ENCODE measurements at places on chromosomes 4 and X. TPM values are rescaled to one million over a fixed set of nuclear protein-coding genes. Genes with fewer than 3 reads are reported as not detected.

The SPATA4 gene
- polyA plus RNA-seq: 0.73 TPM

The BEX5 gene
- not detected for polyA plus RNA-seq

DNA sequence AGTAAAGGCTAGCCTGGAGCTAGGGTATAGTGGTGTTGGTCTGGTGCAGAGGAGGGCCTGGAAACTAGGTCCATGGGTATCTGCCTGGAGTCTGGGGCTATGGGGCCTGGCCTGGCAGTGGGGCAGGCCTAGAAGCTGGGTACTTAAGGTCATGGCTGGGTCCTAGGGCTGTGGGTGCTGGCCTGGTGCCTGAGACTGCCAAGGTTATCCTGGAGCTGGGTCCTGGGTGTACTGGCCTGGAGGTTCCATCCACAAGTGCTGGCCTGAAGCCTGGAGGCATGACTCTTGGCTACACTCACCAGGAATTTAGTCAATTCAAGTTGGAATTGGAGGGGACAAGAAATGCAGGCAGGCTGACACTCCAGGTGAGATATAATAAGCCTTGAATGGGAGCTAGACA, 108.4 kb upstream of the ZCCHC13 start:
- DNase-seq: no peak
- H3K27me3 ChIP-seq: no peaks in the 10 kb centered on the region
- H3K36me3 ChIP-seq: no peaks in the 10 kb centered on the region
- no peak overlapping the region for H3K27ac ChIP-seq
- H3K4me1 ChIP-seq: no peaks in the 10 kb centered on the region
- no peak overlapping the region for H3K4me3 ChIP-seq

DNA sequence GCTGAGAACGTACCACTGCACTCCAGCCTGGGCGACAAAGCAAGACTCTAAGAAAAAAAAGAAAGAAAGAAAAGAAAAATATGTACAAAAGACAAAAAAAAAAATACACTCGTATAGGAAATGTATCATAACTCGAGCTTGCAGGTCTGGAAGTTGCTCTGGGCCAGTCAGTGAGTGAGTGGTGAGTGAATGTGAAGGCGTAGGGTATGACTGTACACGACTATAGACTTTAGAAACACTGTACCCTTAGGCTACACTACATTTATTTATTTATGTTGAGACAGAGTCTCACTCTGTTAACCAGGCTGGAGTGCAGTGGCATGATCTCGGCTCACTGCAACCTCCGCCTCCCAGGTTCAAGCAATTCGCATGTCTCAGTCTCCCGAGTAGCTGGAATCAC, 29.4 kb downstream of the EVC2 start:
- H3K27ac ChIP-seq: no peak overlapping the region
- H3K4me3 ChIP-seq: no peak overlapping the region
- DNase-seq: peak; percentile 28
- H3K4me1 ChIP-seq: no peaks in the 10 kb centered on the region
- no peaks in the 10 kb centered on the region for H3K27me3 ChIP-seq

DNA sequence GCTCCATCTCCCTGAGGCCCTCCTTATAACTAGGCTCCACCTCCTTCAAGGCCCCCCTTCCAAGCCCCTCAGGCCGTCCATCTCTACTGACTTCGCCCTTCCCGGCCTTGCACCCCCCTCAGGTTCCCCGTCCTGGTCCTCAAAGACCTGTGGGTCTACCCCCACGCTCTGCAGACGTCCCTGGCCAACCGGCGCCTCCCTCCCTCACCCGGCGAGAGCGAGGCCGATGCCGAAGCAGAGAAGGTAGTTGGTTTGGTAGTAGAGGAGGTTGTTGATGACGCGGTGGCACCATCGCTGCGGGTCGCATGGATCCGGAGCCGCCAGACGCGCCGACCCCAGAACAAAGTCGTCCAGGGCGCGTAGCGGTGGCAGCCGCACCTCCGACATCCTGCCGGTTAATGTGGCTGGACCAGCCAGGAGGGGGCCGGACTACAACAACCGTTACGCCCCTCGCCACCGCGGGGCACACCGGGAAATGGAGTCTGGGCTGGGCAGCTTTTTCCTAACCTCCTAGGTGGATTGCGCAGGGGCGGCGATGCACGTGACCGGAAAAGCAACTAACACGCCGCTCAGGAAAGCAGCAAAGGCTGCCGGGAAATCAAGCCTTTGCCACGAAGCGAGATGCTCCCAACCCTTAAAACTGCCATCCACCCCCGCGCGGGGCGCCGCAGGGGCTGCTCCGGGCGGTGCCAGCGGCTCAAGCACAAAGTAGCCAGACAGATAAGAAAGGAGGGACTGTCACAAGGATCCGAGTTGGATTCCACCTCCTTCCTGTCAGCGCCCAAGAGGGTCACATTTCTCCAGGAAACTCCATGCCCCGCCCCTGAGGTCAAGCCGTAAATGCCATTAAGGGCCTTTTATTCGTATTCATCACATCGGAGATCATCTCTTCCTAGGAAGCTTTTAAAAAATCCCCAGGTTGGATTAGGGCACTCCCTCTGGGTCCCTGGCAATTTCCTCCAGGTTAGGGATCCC, at the start of gene PRAF2:
TSS of gene PRAF2 (minus strand) at position 402 of the 975 bp plus-strand sequence. CDS start at position 387, 15 bp downstream.
- peak within 1 kb of the TSS; percentile 87 for H3K27ac ChIP-seq
- no peaks in the 10 kb centered on the region for H3K27me3 ChIP-seq
- H3K4me3 ChIP-seq: peak within 1 kb of the TSS; percentile 94
- no peaks in the 10 kb centered on the region for H3K36me3 ChIP-seq
- DNase-seq: peak; percentile 94

GRCh38 chr4:78653655-78654054, 102.1 kb downstream of the ANXA3 start:
- H3K27me3 ChIP-seq: no peaks in the 10 kb centered on the region
- DNase-seq: peak; percentile 51
- H3K4me3 ChIP-seq: no peak overlapping the region
- no peaks in the 10 kb centered on the region for H3K36me3 ChIP-seq
- H3K4me1 ChIP-seq: peaks cover 77% of the 10 kb centered on the region
- no peak overlapping the region for H3K27ac ChIP-seq

DNA sequence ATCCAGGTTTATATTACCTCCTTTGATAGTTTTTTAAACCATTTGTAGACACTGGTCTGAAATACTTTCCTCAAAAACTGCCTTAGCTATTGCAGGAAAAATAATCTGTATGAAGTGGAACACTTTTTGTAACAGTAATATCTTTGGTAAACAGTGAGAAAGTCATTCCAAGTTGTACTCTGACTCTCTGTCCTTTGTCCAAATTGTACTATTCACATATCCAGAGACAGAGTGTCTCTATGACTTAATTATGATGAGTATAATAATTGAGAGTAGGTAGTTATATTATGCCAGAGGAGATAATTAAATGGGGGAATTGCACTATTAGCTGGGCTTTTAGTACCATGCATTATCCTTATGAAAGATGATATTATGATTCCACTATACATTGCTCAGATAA, 112.6 kb upstream of the LCORL start:
- no peak overlapping the region for H3K27ac ChIP-seq
- H3K27me3 ChIP-seq: no peaks in the 10 kb centered on the region
- DNase-seq: no peak
- H3K4me1 ChIP-seq: no peaks in the 10 kb centered on the region
- no peak overlapping the region for H3K4me3 ChIP-seq
- no peaks in the 10 kb centered on the region for H3K36me3 ChIP-seq

The GBA3 gene
- not detected for polyA plus RNA-seq

GRCh38 chr4:39446842-39447573, 11.7 kb downstream of the RPL9 start:
- H3K27ac ChIP-seq: no peak overlapping the region
- no peaks in the 10 kb centered on the region for H3K27me3 ChIP-seq

The SPANXN4 gene
- polyA plus RNA-seq: not detected

GRCh38 chr4:114997576-114998247, 115.7 kb downstream of the NDST4 start:
- no peaks in the 10 kb centered on the region for H3K36me3 ChIP-seq
- no peaks in the 10 kb centered on the region for H3K4me1 ChIP-seq
- no peak overlapping the region for H3K27ac ChIP-seq
- peak; percentile 32 for DNase-seq

The TCEAL1 gene
- polyA plus RNA-seq: 30.6 TPM

DNA sequence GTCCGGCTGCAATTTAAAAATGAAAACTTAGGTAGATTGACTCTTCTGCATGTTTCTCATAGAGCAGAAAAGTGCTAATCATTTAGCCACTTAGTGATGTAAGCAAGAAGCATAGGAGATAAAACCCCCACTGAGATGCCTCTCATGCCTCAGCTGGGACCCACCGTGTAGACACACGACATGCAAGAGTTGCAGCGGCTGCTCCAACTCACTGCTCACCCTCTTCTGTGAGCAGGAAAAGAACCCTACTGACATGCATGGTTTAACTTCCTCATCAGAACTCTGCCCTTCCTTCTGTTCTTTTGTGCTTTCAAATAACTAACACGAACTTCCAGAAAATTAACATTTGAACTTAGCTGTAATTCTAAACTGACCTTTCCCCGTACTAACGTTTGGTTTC, 41.0 kb downstream of the MAP7D3 start:
- H3K4me1 ChIP-seq: peaks cover 22% of the 10 kb centered on the region
- H3K4me3 ChIP-seq: no peak overlapping the region
- DNase-seq: no peak
- no peaks in the 10 kb centered on the region for H3K27me3 ChIP-seq

- no peaks in the 10 kb centered on the region for H3K36me3 ChIP-seq
- H3K27ac ChIP-seq: no peak overlapping the region
- H3K27me3 ChIP-seq: no peaks in the 10 kb centered on the region
- DNase-seq: no peak
These were observed 21.0 kb upstream of the POLA1 start for GRCh38 chrX:24672701-24673190.

The SPANXD gene
- polyA plus RNA-seq: not detected

The ATP1B4 gene
- not detected for polyA plus RNA-seq

DNA sequence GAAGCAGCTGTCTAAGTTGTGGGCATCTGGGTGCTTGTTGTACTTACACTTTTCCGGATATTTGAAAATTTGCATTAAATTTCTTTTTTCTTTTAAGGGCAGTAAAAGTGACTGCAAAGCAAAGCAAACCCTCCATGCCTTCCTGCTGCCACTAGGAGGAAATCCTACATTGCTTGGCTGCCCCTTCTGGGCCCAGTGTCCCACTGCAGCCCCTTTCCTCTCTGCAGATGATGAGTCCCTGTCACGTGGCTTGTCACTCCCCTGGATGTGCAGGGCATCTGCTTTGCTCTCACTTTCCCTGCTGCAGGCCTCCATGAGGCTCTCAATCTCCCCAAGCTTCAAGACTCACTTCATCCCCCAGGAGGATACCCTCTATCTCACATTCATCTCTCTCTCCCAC, 12.7 kb downstream of the TSR2 start:
- H3K27me3 ChIP-seq: no peaks in the 10 kb centered on the region
- no peak overlapping the region for H3K4me3 ChIP-seq
- DNase-seq: peak; percentile 43
- H3K36me3 ChIP-seq: no peaks in the 10 kb centered on the region

DNA sequence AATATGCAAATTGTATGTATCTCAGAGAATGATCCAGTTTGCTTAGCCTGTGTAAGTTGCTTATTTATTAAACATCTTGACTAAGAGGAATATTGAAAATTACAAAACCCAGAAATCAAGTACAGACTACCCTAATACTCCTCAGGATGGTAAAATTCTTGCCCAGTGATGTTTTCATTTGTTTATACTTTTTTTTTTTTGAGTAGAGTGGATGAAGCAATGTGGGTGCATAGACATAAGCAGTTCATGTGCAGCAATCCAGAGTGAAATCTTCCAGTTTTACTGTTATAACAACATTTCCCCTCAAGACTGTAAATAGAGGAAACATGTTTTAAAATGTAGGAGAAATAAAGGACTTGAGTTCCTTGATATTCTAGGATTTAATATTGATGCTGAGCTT, 4.7 kb downstream of the GLRB start:
- no peaks in the 10 kb centered on the region for H3K4me1 ChIP-seq
- H3K27ac ChIP-seq: no peak overlapping the region
- H3K4me3 ChIP-seq: no peak overlapping the region
- DNase-seq: no peak
- no peaks in the 10 kb centered on the region for H3K27me3 ChIP-seq

DNA sequence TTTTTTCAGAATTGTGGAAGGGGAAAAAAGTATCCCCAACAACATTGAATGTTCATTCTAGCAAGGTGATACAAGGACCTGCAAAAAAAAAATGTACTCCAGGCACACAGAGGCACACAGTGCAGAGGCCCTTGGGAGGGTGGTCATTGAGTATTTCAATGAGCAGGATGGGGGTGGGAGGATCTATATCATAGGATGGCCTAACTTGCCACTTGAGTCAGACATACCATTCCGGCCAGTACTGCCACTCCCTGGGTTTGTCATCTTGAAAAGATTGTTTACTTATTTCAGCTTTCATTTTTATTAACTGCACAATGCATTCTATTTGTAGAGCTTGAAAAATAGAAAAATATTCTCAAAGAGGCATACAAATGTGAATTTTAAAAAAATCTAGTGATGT, 18.7 kb downstream of the ZNF595 start:
- peaks cover 65% of the 10 kb centered on the region for H3K36me3 ChIP-seq
- no peak overlapping the region for H3K4me3 ChIP-seq
- no peaks in the 10 kb centered on the region for H3K27me3 ChIP-seq
- no peak overlapping the region for H3K27ac ChIP-seq

The TMEM129 gene
- 35.7 TPM for polyA plus RNA-seq

The BTK gene
- polyA plus RNA-seq: not detected

- H3K4me3 ChIP-seq: no peak overlapping the region
- DNase-seq: peak; percentile 68
- H3K27me3 ChIP-seq: no peaks in the 10 kb centered on the region
- H3K4me1 ChIP-seq: peaks cover 52% of the 10 kb centered on the region
- H3K36me3 ChIP-seq: no peaks in the 10 kb centered on the region
These were observed 24.4 kb downstream of the TNIP3 start for GRCh38 chr4:121139533-121140222.

- peak overlapping the region; percentile 73 for H3K4me3 ChIP-seq
- H3K27me3 ChIP-seq: no peaks in the 10 kb centered on the region
- DNase-seq: peak; percentile 96
- H3K27ac ChIP-seq: peak overlapping the region; percentile 96
These were observed 23.2 kb upstream of the AASDH start for GRCh38 chr4:56410247-56411062.

The GYG2 gene
- polyA plus RNA-seq: 1.2 TPM

DNA sequence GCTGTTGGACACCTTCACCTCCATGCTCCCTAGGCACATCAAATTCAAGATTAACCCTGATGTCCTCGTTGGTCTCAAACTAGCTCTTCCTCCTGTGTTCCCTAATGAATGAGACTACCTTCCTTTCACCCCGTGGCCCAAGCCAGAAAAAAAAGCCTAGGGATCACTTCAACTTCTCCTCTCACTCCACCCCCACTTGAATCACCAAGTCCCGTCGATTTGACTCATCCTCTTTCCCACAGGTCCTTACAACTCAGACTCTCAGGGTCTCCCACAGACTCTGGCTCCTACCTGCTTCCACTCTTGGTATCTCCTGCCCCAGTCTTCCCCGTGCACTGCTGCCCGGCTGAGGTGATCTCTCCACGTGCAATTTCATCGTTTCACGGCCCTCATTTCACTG, 8.5 kb downstream of the SLC25A43 start:
- peak; percentile 69 for DNase-seq
- H3K27ac ChIP-seq: peak overlapping the region; percentile 61
- H3K4me1 ChIP-seq: peaks cover 38% of the 10 kb centered on the region
- no peaks in the 10 kb centered on the region for H3K27me3 ChIP-seq

GRCh38 chr4:113776679-113777078, 15.1 kb upstream of the CAMK2D start:
- no peak overlapping the region for H3K4me3 ChIP-seq
- H3K27me3 ChIP-seq: no peaks in the 10 kb centered on the region
- H3K4me1 ChIP-seq: no peaks in the 10 kb centered on the region
- no peak for DNase-seq

The FGF5 gene
- 63.7 TPM for polyA plus RNA-seq

All from GM23248 (cell line).